A673 (cell line): ENCODE measurements at places on chromosomes 2 and 18. TPM values are rescaled to one million over a fixed set of nuclear protein-coding genes. Genes with fewer than 3 reads are reported as not detected.

DNER gene
- total RNA-seq: 8.4 and 9.2 TPM in 2 replicates

ALPG gene
- total RNA-seq: not detected in 2 replicates

SCG2 gene
- 26.2 and 27.0 TPM in 2 replicates for total RNA-seq

CCBE1 gene
- total RNA-seq: 0.42 TPM in 1 of 2 replicates, not detected in the other

PIGN gene
- total RNA-seq: 21.3 and 23.8 TPM in 2 replicates

DYNAP gene
- total RNA-seq: not detected in 2 replicates

REEP1 gene
- total RNA-seq: 3.6 and 4.8 TPM in 2 replicates

- H3K4me3 ChIP-seq: no peak overlapping the region
- peaks cover 5% of the 10 kb centered on the region for H3K27me3 ChIP-seq
- no peak for DNase-seq
- no peak overlapping the region for H3K27ac ChIP-seq
Measured at GRCh38 chr18:54806526-54806925, 21.8 kb upstream of the RAB27B start.

DNA sequence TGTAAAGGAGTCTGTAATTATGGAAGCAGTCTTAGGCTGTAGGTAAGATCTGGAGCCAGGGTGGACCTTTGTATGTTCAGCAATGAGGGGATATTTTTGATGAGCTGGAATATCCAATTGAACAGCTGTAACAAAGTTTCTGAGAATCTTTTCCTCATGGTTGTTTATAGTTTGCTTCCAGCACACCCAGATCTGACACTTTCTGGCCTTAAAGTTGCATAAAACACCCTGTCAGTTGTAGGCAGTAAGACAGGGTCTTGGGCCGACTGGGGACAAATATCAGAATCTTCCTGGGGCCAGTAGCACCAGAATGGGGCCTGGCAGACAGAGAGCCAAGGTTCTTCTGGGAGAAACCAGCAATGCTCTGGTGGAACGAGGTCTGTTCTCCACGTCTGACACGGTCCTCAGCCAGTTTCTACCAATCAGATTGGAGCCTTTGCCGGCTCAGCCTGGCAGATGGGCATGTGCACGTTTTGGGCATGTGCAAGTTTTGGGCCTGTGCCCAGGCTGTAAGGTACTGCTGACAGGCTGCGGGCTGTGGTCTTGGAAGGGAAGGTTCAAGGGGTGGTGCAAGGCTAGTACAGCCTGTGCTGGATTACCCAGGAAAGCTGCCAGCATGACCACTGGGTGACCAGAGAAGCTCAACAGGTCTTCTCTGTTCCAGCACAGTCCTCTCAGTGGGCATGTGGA lies 89.8 kb downstream of the PRKCE start:
- no peaks in the 10 kb centered on the region for H3K36me3 ChIP-seq
- no peak overlapping the region for H3K27ac ChIP-seq
- H3K4me3 ChIP-seq: no peak overlapping the region

- no peaks in the 10 kb centered on the region for H3K27me3 ChIP-seq
- no peak for DNase-seq
Measured at GRCh38 chr2:168289880-168290279, 42.5 kb upstream of the STK39 start.

DNA sequence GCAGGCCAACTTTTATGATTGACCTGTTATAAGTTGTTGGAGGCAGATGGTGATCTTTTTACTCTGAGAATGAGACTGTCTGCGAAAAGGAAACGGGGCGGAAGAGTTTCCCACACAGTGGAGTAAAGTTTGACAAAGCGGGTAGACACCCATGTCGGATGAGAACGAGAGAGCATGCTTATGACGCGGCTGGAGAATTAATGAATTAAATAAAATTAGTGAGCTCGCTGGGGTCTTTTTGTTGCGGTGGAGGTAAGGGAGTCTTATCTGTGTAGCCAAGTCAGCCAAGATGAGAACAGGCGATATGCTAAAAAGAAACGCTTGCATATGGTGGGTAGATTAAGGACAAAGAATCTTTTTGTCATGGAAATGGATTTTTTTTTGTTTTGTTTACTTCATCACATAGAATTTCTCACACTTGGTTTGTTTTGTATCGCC lies 1.8 kb downstream of the SALL3 start:
- H3K4me3 ChIP-seq: no peak overlapping the region
- no peaks in the 10 kb centered on the region for H3K36me3 ChIP-seq
- DNase-seq: no peak
- H3K27ac ChIP-seq: no peak overlapping the region

DNA sequence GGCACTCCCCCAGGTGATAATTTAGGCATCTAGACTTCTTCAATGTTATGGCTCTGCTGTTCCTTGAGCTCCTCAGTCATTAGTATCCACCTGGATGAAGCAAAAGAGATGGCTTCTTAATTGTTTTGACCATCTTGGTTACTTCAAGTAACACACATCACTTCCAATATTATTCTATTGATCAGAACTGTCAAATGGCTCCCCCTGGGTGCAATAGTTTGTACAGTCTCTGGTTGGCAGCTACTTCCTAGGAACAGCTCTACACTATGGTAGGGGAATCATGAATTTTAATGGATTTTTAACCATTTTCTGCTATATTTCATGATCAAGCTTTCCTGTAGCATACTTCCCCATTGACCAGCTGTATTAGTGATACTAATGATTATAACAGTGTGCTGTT lies 157.0 kb downstream of the NYAP2 start:
- H3K4me3 ChIP-seq: no peak overlapping the region
- no peak overlapping the region for H3K27ac ChIP-seq
- H3K4me1 ChIP-seq: no peaks in the 10 kb centered on the region
- no peaks in the 10 kb centered on the region for H3K27me3 ChIP-seq
- no peak for DNase-seq

DNA sequence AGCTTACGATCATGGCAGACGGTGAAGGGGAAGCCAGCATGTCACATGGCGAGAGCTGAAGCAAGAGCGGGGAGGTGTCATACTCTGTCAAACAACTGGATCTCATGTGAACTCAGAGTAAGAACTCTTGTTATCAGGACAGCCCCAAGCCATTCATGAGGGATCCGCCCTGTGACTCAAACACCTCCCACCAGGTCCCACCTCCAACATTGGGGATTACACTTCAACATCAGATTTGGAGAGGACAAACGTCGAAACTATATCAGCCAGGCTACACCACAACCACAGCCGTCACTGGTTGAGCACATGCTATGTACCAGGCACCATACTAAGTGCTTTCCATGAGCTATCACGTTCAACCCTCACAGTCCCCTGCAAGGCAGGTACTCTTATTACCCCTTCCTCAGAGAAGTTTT lies 293.8 kb downstream of the PRKCE start:
- no peak overlapping the region for H3K27ac ChIP-seq
- H3K36me3 ChIP-seq: no peaks in the 10 kb centered on the region
- peaks cover 9% of the 10 kb centered on the region for H3K27me3 ChIP-seq
- no peak overlapping the region for H3K4me3 ChIP-seq
- DNase-seq: no peak

DNA sequence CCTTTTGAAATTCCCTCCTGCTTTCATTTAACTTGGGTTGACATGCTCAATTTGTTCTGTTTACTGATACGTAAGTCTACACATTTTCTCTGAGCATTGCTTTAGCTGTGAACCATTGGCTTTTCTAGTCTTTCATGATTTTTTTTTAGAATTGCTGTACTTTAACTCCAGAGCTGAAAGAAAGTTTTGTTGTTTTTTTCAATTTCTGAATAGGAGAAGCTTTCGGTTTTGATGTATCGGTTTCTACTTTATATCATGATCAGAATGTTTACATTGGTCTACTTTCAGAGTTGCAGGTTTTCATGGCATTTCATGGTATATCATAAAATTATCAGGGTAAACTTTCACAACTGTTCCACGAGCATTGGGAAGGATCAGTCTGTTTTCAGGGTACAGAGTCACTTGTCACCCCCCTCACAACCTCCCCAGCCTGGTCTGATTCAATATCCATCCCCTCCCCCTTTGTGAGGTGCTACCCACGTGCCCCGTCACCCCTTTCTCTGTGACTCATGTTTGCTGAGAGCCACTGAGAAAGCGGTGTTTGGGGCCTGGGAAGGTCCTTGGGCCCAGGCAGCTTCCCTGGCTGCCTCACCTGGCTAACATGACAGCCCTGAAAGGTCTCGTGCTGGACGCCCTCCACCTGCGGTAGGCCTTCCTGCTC lies 7.0 kb downstream of the ASTL start:
- H3K27me3 ChIP-seq: peaks cover 3% of the 10 kb centered on the region
- no peak overlapping the region for H3K4me3 ChIP-seq
- no peak overlapping the region for H3K27ac ChIP-seq
- DNase-seq: no peak
- H3K4me1 ChIP-seq: no peaks in the 10 kb centered on the region

GRCh38 chr2:158845444-158845843 lies 50.3 kb downstream of the DAPL1 start:
- H3K4me1 ChIP-seq: peaks cover 9% of the 10 kb centered on the region
- no peaks in the 10 kb centered on the region for H3K27me3 ChIP-seq
- no peaks in the 10 kb centered on the region for H3K36me3 ChIP-seq
- DNase-seq: no peak
- no peak overlapping the region for H3K4me3 ChIP-seq
- H3K27ac ChIP-seq: no peak overlapping the region

- H3K4me3 ChIP-seq: no peak overlapping the region
- DNase-seq: no peak
- no peaks in the 10 kb centered on the region for H3K36me3 ChIP-seq
- H3K4me1 ChIP-seq: no peaks in the 10 kb centered on the region
- H3K27ac ChIP-seq: no peak overlapping the region
Measured at GRCh38 chr18:66734451-66734850, 130.6 kb upstream of the CDH19 start.

DNA sequence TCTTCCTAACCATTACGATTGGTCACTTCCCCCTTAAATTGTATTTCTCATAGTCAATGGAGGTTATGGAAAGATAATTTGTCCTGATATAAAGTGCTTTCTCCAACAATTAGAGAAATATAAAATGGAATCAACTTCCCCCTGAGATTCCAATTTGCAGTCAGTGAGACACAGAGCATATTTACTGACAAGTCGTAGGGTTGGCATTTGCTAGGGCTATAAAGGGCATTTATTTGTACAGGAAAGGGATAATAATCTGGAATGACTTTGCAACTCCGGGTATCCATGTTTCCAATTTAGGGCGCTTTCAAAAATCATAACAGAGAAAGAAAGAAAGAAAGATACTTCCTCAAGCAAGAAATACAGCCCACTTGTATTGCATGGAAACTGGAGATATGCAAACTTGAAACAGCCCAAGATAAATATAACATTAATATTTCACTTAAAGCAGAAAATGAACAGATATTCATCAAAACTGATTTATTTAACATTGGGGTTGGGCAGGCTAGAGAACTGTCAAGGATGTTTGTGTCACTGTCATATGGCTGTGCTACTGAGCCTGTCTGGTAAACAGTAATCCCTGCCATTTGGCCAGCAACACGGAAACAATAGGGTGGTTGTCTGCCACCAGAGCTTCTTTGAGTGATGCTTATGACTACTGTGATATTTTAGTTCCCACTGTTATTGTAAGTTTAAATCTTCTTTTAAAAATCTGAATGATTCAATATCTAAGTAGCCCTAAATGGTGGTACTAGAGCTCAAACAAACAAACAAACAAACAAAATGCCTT lies 621.8 kb downstream of the LRP1B start:
- no peak overlapping the region for H3K27ac ChIP-seq
- H3K4me1 ChIP-seq: peaks cover under 1% of the 10 kb centered on the region
- no peaks in the 10 kb centered on the region for H3K27me3 ChIP-seq
- no peaks in the 10 kb centered on the region for H3K36me3 ChIP-seq

DNA sequence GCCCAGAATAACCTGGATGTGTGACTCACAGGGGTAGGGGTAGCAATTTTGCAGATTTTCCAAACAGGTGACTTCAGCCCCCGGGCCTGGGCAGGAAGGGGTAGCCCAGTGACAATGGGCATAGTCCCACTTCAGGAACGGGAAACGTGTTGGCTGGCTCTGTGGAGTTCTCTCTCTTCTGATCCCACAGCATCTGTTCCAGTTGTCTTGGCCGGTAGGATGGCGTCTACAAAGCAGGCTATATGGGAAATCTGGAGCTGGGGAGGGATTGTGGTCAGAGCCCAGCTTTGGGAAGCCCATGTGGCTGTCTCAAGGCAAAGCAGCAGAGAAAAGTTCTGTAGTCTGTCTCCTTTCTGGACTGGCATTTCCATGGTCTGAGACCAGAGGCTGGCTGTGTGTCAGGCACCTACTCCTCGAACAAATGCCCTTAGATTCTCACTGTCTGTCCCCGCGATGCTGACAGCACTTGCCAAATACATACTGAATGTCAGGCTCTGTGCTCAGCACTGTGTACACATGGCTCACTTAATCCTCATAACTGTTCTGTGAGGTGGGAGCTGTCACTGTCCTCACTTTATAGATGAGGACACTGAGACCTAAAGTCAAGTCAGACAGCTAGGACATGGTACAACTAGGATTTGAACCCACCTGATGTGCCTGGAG lies 17.9 kb upstream of the TMEM214 start:
- no peaks in the 10 kb centered on the region for H3K27me3 ChIP-seq
- no peak for DNase-seq
- peaks cover 21% of the 10 kb centered on the region for H3K4me1 ChIP-seq

GRCh38 chr2:190407662-190408537 lies at the start of gene MFSD6:
Gene MFSD6 (plus strand): TSS chr2:190408355. CDS start chr2:190436030, 27,675 bp downstream.
- peak within 1 kb of the TSS; percentile 65 for H3K4me3 ChIP-seq
- peak within 1 kb of the TSS; percentile 26 for H3K27ac ChIP-seq
- no peaks in the 10 kb centered on the region for H3K27me3 ChIP-seq
- H3K36me3 ChIP-seq: no peaks in the 10 kb centered on the region
- DNase-seq: peak; percentile 22

DNA sequence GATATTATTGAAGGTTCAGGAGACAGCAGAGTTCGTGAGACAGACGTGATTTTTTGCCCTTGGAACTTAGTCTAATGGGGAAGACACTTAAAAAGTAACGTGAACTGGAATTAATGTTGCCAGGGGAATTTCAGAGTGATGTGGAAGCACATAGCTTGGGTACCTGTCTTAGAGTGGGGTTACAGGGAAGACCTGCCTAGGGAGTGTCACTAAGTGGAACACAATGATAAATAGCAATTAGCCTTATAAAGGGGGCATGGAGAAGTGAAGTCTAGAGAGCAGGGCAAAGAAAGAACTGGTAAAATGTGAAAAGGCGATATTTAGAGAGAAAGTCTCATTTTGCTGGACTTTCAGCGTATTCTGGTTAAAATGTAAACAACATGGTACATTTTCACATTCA lies 306.0 kb upstream of the TCF4 start:
- H3K27me3 ChIP-seq: no peaks in the 10 kb centered on the region
- H3K27ac ChIP-seq: no peak overlapping the region
- no peaks in the 10 kb centered on the region for H3K4me1 ChIP-seq
- no peaks in the 10 kb centered on the region for H3K36me3 ChIP-seq

DNA sequence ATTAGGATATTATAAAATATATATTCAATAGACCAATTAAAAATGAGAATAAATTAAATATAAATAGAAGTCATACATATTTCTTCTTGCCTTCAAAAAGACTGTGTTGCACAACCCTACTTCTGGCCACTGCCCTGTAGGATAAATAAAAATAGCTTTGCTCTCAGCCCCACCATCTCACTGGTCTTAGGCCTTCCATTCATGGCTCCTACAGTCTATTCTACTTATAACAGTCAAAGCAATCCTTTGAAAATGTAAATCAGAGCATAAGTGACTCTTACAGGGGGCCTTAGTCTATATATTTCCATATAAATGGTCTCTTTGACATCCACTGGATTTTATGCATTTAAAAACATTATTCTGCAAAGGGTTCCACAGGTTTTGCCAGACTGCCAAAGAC lies 72.9 kb downstream of the KLF7 start:
- no peak overlapping the region for H3K27ac ChIP-seq
- H3K27me3 ChIP-seq: no peaks in the 10 kb centered on the region
- DNase-seq: no peak
- no peak overlapping the region for H3K4me3 ChIP-seq
- no peaks in the 10 kb centered on the region for H3K36me3 ChIP-seq
